ENCODE measurements at places on chromosomes 1 and 21.

- no peak overlapping the region for H3K4me3 ChIP-seq
- no peaks in the 10 kb centered on the region for H3K27me3 ChIP-seq
- no peak overlapping the region for H3K27ac ChIP-seq
- DNase-seq: no peak
- no peaks in the 10 kb centered on the region for H3K36me3 ChIP-seq
Observed at GRCh38 chr1:70142075-70142474, 63.3 kb downstream of the LRRC40 start.

GRCh38 chr1:44609412-44609767, 64.9 kb downstream of the TMEM53 start:
- DNase-seq: peak; percentile 49
- H3K36me3 ChIP-seq: no peaks in the 10 kb centered on the region
- no peak overlapping the region for H3K27ac ChIP-seq
- H3K4me3 ChIP-seq: no peak overlapping the region

GRCh38 chr1:57925226-57925625, 501.4 kb upstream of the DAB1 start:
- H3K27ac ChIP-seq: no peak overlapping the region
- no peaks in the 10 kb centered on the region for H3K27me3 ChIP-seq
- H3K4me3 ChIP-seq: no peak overlapping the region
- no peak for DNase-seq
- H3K4me1 ChIP-seq: no peaks in the 10 kb centered on the region

DNA sequence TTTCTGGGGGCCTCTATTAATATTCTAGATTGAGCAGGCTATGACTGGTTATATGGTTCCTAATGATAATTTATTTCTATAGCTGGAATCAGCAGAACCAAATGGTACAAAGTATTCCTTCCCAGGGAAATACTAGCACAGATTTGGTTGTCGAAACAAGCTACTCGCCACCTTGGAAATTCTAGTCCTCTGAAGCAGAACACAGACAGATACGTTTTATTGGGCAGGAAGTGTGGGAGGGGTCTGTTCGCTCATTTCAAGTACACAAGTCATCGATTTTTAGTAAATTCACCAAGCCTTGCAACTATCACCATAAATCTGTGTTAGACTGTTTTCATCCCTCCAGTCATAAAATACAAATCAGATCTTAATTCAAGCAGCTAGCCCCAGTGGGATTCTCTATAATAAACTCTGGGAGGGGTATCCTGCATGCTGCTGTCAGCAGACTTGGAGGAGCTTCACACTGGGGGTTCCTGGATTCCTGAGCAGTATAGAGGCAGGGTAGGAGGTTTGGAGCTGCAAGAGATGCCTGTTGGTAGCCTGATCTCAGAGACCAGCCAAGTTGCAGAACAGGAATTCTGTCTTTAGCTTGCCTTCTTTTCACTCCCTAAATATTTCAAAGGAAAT, 9.8 kb upstream of the GPR137B start:
- H3K4me3 ChIP-seq: no peak overlapping the region
- H3K27me3 ChIP-seq: peaks cover 34% of the 10 kb centered on the region
- H3K4me1 ChIP-seq: no peaks in the 10 kb centered on the region
- DNase-seq: no peak
- H3K36me3 ChIP-seq: no peaks in the 10 kb centered on the region
- H3K27ac ChIP-seq: no peak overlapping the region

GRCh38 chr1:35470977-35471613, 86.1 kb downstream of the KIAA0319L start:
- no peak for DNase-seq
- no peak overlapping the region for H3K27ac ChIP-seq
- no peak overlapping the region for H3K4me3 ChIP-seq
- H3K27me3 ChIP-seq: no peaks in the 10 kb centered on the region

GRCh38 chr1:29310616-29311180, 74.4 kb downstream of the PTPRU start:
- no peak for DNase-seq
- no peaks in the 10 kb centered on the region for H3K27me3 ChIP-seq
- H3K4me3 ChIP-seq: no peak overlapping the region
- H3K27ac ChIP-seq: no peak overlapping the region
- H3K36me3 ChIP-seq: no peaks in the 10 kb centered on the region
- no peaks in the 10 kb centered on the region for H3K4me1 ChIP-seq

DNA sequence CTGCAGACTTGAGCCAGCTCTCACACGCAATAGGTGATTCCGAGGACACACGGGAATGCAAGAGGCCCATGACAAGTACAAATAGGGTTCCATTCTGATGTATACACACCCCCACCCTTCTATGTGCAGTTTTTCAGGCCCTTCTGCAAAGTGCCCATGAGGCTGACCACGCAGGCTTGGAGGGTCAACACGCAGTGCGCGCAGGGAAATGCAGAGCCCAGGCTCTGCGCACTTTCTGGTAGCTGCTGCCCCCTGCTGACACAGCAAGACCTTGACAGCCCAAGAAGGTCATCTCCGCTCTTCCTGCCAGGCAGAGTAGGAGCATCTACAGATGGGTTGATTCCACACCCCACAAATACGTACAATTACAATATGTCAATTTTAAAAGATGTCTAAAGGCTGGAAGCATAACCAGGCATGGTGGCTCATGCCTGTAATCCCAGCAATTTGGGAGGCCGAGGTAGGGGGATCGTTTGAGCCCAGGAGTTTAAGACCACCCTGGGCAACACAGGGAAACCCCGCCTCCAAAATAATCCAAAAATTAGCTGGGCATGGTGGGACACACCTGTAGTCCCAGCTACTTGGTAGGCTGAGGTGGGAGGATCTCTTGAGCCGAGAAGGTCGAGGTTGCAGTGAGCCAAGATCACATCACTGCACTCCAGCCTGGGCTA, 18.5 kb downstream of the SH3BP5L start:
- no peak overlapping the region for H3K27ac ChIP-seq
- no peaks in the 10 kb centered on the region for H3K36me3 ChIP-seq
- H3K27me3 ChIP-seq: no peaks in the 10 kb centered on the region
- peak; percentile 66 for DNase-seq
- H3K4me1 ChIP-seq: peaks cover 9% of the 10 kb centered on the region

DNA sequence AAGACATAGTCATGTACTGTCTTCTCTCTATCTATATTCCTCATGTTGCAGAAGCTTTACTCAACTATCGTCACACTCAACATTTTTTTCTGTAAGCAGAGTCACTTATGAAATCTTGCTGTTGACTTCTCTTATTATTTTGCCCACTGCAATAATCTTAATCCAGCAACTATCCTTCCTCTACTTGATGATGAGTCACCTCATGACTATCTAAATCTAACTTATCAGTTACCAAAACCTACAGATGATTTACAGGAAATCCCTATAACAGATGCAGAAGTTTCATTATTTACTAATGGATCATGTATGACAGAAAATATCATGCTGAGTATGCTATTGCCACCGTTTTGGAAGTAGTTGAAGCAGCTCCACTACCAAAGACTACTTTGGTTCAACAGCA, 378.9 kb downstream of the DUSP10 start:
- peaks cover 6% of the 10 kb centered on the region for H3K27me3 ChIP-seq
- H3K4me1 ChIP-seq: no peaks in the 10 kb centered on the region
- H3K4me3 ChIP-seq: no peak overlapping the region
- H3K27ac ChIP-seq: no peak overlapping the region
- no peaks in the 10 kb centered on the region for H3K36me3 ChIP-seq

- H3K27me3 ChIP-seq: no peaks in the 10 kb centered on the region
- no peaks in the 10 kb centered on the region for H3K36me3 ChIP-seq
- no peaks in the 10 kb centered on the region for H3K4me1 ChIP-seq
Observed at GRCh38 chr1:98333936-98334335, 327.6 kb upstream of the SNX7 start.

DNA sequence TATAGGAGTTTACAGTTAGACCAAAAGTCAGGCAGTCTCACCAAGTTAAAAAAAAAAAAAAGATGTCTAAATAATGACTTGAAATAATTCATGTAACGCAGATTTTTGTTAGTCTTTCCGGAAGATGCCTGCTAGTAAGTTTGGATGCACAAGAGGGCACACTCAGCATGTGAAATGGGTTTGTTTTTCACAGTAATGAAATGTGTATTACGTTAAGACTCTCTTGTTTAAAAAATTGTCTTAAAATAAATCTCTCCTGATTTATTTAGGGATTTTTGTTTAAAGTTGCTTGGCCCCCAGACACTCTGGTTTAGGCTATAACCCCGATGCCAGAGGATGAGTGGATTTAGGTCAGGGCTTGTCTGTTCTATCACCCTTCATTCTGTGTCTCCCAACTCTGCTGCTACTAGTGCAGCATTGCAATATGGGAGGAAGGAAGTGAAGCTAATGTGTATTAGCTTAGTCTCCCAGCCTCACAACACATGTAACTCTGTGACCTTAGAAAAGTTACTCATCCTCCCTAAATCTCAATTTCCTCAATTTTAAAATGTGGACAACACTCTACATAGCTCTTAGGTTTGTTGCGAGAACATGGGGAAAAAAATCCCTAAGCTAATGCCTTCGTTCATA, 25.7 kb downstream of the CTH start:
- H3K4me1 ChIP-seq: peaks cover 12% of the 10 kb centered on the region
- H3K27me3 ChIP-seq: no peaks in the 10 kb centered on the region
- no peak for DNase-seq
- H3K4me3 ChIP-seq: no peak overlapping the region

- peaks cover 3% of the 10 kb centered on the region for H3K27me3 ChIP-seq
- H3K4me1 ChIP-seq: no peaks in the 10 kb centered on the region
- DNase-seq: no peak
- H3K27ac ChIP-seq: no peak overlapping the region
- no peaks in the 10 kb centered on the region for H3K36me3 ChIP-seq
- H3K4me3 ChIP-seq: no peak overlapping the region
Observed at GRCh38 chr1:43306688-43307457, 6.1 kb downstream of the TIE1 start.

- H3K4me3 ChIP-seq: no peak overlapping the region
- DNase-seq: no peak
- no peaks in the 10 kb centered on the region for H3K36me3 ChIP-seq
- peaks cover under 1% of the 10 kb centered on the region for H3K4me1 ChIP-seq
- no peak overlapping the region for H3K27ac ChIP-seq
Observed at GRCh38 chr1:226480461-226480860, 68.1 kb upstream of the STUM start.

DNA sequence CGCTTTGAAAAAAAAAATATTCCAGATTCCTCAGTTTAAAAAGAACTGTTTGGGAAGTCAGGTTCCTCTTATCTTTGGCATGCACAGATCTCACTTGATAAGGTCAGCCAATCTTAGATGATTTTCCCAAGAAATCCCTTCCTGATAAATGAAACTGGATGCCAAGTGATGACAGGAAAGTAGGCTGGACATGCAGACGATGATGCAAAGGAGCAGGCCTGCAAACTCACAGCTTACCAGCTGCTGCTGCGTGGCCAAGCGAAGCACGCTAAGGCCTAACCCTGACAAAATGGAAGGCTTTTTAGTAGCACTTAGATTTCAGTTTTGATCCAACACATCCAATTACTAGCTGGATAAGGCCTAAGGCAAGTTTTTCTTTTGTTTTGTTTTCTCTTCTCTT, 10.1 kb downstream of the TADA1 start:
- no peak for DNase-seq
- H3K27ac ChIP-seq: no peak overlapping the region
- peaks cover 51% of the 10 kb centered on the region for H3K36me3 ChIP-seq
- H3K4me1 ChIP-seq: peaks cover 18% of the 10 kb centered on the region
- H3K27me3 ChIP-seq: no peaks in the 10 kb centered on the region

- H3K27me3 ChIP-seq: no peaks in the 10 kb centered on the region
- no peak for DNase-seq
- H3K27ac ChIP-seq: peak overlapping the region; percentile 92
- H3K36me3 ChIP-seq: peaks cover 4% of the 10 kb centered on the region
- H3K4me1 ChIP-seq: peaks cover 43% of the 10 kb centered on the region
Observed at GRCh38 chr1:162560303-162561036, 1.1 kb upstream of the UAP1 start.

- no peak for DNase-seq
- peaks cover 24% of the 10 kb centered on the region for H3K4me1 ChIP-seq
- no peak overlapping the region for H3K4me3 ChIP-seq
- no peak overlapping the region for H3K27ac ChIP-seq
Observed at GRCh38 chr1:116710420-116711262, 43.1 kb upstream of the IGSF3 start.

- no peak overlapping the region for H3K27ac ChIP-seq
- H3K4me1 ChIP-seq: peaks cover 43% of the 10 kb centered on the region
- DNase-seq: no peak
- H3K27me3 ChIP-seq: no peaks in the 10 kb centered on the region
- no peak overlapping the region for H3K4me3 ChIP-seq
- peaks cover 7% of the 10 kb centered on the region for H3K36me3 ChIP-seq
Observed at GRCh38 chr1:226945106-226945857, 5.2 kb downstream of the COQ8A start.

DNA sequence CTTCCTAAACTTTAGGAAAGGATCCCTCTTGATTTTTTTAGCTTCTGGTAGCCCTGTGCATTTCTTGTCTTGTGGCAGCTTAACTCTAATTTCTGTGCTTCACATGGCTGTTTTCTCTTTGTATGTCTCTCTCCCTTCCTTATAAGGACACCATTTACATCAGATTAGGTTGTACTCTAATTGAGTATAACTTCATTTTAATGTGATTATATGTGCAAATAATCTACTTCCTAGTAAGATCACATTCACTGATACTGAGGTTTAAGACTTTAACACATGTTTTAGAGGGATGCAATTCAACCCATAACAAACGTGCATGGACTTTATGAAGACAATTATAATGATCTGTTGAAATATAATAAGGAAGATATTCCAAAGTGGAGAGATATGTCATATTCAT, 46.7 kb downstream of the RGS4 start:
- no peak overlapping the region for H3K27ac ChIP-seq
- no peaks in the 10 kb centered on the region for H3K4me1 ChIP-seq
- no peak overlapping the region for H3K4me3 ChIP-seq
- no peak for DNase-seq
- no peaks in the 10 kb centered on the region for H3K36me3 ChIP-seq

- H3K27me3 ChIP-seq: no peaks in the 10 kb centered on the region
- H3K36me3 ChIP-seq: peaks cover 20% of the 10 kb centered on the region
- peak; percentile 59 for DNase-seq
- no peak overlapping the region for H3K4me3 ChIP-seq
Observed at GRCh38 chr1:21217812-21218596, 41.3 kb upstream of the EIF4G3 start.

DNA sequence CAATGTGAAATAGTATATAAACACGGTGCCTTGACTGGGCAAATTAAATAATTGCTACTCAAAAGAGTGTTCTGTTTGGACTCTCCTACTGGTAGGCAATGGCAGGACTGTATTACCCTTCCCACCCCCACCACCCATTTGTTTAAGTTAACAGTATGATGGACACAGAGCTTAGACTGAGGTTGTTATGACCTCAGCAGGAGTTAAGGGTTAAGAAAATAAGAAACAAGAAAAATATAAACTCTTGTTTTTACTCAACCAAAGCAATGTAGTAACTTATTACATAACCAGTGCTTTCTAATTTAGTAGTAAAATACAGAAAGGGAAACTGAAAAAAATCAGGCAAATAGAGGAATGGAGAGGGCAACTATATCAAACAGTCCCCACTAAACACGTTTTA, 19.9 kb upstream of the SERPINC1 start:
- peaks cover 10% of the 10 kb centered on the region for H3K4me1 ChIP-seq
- no peaks in the 10 kb centered on the region for H3K27me3 ChIP-seq
- DNase-seq: no peak

All from activated naive CD8-positive, alpha-beta T cell treated with anti-CD3 and anti-CD28 coated beads, Interleukin-2, amount 50 U/mL, for 24 hours (primary cell).